ENCODE measurements at places on chromosomes 6 and 20.

GRCh38 chr6:36226438-36227047, 30.0 kb downstream of the BRPF3 start:
- no peak for DNase-seq

DNA sequence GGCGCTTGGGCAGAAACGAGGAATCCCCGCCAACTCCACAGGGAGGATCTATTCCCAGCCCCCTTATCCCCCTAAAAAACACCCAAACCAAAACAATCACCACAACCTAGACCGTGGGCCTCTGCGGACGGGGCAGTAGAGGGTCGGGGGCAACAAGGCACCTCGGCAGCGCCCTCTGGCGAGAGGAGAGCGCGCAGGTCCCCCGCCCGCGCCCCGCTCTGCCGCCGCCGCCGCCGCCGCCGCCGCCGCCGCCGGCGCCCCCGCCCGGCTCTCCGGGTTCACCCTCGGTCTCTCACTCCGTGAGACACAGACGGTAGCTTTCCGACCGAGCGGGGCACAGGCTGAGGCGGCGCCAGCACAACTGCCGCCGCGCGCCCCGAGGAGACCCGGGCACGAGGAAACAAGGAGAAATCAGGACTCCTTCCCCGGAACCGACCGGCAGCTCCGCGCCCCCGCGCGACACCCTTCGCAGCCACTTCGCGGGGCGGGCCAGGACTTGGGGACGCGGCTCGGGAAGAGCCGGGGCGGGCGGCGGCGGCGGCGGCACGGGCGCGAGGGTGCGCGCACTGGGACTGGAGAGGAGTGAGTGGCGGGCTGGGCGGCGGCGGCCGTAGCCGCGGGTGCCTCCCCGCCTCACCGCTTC, at the start of gene SLC35F1:
Gene SLC35F1, plus strand, starts transcription at position 307 of the 643 bp plus-strand sequence.
- DNase-seq = peak; percentile 67

GRCh38 chr6:70208235-70208790, 94.6 kb downstream of the COL9A1 start:
- DNase-seq = no peak

- DNase-seq = no peak
Measured at GRCh38 chr6:113148566-113148965, 708.6 kb upstream of the MARCKS start.

GRCh38 chr6:57104336-57104735, 14.3 kb downstream of the ZNF451 start:
- no peak for DNase-seq

GRCh38 chr6:157946865-157947532, 34.7 kb upstream of the SYNJ2 start:
- DNase-seq = no peak

- no peak for DNase-seq
Measured at GRCh38 chr6:53611342-53611741, 54.2 kb downstream of the KLHL31 start.

GRCh38 chr6:20574355-20574754, 40.1 kb downstream of the CDKAL1 start:
- no peak for DNase-seq

DNA sequence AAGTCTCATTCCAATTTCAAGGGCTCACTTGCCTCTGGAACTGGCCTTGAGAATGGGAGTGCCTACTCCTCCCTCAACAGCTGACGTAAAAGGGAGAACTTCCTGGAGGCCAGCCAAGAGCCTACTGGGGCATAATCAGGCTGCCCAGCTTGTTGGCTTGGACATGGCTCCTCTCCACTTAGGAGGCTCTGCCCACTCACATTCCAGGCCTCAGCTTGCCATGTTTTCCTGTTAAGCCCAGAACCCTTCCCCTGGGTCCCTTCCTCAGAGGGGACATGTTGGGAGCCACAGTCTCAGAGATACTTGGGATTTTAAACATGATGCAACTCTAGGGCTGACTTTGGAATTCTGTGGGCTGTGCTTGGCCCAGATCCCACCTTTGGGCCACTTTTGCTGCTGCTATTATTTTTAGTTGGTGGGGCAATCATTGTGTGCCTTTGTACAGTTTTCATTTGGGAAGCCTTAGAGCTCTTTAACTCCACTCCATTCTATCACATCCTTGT, 31.5 kb upstream of the ADTRP start:
- DNase-seq = no peak

Measured in activated T-cell treated with anti-CD3 and anti-CD28 coated beads, Interleukin-2, amount 50 U/mL, for 48 hours (primary cell).